ENCODE measurements at places on chromosomes 7 and 10. TPM values are rescaled to one million over a fixed set of nuclear protein-coding genes. Genes with fewer than 3 reads are reported as not detected.

DNA sequence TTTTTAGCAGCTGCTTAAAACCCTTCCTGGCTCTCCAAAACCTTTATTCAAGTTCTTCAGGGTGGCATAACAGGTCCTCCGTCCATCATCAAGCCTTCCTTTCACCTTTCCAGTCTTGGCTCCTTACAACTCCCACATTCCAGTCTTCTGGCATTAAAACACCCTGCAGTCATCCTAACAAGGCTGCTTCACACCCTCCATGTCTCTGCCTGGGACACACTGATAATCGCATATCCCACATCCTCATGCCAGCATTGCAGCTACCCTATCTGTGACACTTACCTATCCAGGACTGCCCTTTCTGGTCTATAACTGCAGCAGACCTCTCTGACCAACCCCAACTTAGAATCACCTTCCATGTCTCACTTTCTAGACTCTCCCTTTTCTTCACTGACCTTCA, 2.6 kb upstream of the TLL2 start:
- DNase-seq: no peak

DNA sequence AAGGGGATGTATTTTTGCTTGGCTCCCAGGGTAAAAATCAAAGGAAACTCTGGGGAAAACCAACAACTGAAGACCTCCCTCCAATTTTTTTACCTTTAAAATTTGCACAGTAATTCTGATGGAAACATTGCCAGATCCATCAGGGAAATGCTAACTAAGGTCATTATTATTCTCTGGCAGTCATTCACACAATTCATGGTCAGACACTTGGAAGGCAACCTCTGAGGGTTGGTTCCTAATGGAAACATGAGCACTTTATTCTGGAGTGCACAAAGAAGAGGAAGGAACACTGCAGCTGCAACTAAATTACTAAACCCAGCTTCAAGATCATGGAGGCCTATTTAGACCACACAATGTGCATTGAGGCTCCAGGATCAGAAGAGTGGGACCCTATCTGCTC, 34.2 kb downstream of the SRI start:
- DNase-seq: no peak

DNA sequence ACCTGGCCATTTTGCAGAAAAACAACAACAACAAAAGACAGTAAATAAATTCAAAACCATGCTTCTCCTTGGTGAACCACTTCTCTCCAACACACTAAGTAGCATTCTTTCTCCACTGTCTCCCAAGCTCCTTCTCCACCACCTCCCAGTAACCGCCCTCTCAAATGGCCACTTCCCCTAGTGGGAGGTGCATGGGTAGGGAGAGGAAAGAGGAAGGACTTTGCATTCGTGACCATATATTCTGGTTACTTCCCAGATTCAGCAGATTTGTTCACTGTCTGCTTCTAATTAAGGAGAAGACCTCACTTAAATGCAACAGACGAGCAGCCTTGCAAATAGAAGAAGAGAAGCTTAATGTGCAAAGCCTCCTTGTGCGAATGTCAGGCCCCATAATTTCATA, 166.8 kb downstream of the SORCS1 start:
- no peak for DNase-seq

DNA sequence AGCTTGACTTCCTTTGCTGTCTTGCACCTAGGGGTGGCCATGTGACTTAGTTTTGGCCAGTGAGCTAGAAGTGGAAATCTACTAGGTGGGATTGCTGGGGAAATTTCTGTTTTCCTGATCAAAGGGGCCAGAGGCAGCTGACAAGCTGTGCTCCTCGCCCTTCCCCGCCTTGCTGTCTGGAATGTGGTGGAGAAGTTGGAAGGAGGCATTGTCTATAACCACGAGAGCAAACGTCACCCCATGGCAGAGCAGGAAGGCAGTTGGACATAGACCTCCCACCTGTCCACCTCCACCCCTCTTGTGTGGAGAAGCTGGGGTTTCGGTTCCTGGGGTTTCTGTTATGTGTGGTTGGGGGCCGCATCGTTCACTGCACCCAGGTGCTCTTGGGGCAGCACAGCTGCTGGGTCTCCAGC, 7.3 kb downstream of the SFRP5 start:
- no peak for DNase-seq

DNA sequence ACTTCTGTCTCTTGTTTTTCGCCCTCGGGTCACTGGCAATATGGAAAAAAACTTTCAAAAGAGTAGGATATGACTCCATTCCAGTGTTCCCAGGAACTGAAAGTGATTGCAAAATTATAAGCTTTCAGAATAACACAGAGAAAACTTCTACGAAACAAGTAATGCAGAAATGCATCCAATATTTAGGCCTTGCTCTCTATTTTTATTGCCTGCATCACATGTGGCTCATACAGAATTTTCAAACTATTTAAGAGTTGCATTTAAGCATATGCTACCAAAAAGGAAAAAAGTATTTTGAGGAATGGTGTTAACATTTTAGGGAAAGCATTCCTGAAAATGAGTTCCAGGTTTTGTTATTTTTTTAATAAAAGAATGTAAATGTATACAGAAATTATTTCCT, 228.0 kb downstream of the CACNB2 start:
- DNase-seq: no peak

- DNase-seq: no peak
Observed at GRCh38 chr7:34747867-34748727, 90.1 kb downstream of the NPSR1 start.

- DNase-seq: no peak
Observed at GRCh38 chr7:38679419-38679818, 48.2 kb upstream of the AMPH start.

GRCh38 chr10:7015457-7015856, 395.4 kb downstream of the SFMBT2 start:
- DNase-seq: no peak

DNA sequence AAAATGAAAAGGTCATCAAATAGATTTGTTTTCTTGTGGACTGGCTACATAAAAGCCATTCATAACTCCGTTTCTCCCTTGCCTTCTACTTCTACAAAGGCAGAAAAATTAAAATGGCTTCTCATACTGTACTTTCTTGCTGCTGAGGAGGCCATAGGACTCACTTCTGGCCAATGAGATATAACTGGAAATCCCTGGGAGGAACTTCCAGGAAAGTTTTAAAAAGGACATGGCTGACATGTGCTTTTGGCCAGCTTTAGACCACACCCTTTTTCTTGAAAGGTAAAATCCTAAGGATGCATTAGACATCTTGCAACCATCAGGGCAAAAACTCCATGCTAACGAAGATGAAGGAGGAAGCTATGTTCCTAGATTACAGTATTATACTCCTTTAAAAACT, 58.5 kb downstream of the PDZD8 start:
- no peak for DNase-seq

- DNase-seq: peak; percentile 97
Observed at GRCh38 chr10:110918643-110919348, at the start of gene BBIP1. Gene BBIP1 (minus strand): TSS chr10:110919180. CDS start chr10:110918157, 1,023 bp downstream.

GRCh38 chr10:57353403-57354003, 914.2 kb downstream of the IPMK start:
- DNase-seq: no peak

DNA sequence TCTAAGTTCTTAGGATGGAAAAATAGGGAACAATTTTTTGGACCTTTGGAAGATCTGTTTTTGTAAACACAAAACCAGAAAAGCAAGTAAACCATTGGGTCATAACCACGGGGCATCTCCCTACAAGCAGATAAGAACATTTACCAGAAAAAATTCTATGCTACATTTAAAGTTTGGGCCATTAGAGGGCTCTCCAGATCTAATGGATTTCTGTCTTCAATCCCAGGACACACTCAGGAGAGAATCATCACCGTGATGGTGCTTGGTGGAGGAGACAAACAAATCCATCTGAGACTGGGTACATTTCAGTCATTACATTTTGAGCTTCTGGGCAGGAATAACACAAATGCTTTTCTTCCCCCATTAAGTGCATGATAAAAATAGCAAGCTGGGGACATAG, 178.4 kb upstream of the TARP start:
- DNase-seq: no peak

DNA sequence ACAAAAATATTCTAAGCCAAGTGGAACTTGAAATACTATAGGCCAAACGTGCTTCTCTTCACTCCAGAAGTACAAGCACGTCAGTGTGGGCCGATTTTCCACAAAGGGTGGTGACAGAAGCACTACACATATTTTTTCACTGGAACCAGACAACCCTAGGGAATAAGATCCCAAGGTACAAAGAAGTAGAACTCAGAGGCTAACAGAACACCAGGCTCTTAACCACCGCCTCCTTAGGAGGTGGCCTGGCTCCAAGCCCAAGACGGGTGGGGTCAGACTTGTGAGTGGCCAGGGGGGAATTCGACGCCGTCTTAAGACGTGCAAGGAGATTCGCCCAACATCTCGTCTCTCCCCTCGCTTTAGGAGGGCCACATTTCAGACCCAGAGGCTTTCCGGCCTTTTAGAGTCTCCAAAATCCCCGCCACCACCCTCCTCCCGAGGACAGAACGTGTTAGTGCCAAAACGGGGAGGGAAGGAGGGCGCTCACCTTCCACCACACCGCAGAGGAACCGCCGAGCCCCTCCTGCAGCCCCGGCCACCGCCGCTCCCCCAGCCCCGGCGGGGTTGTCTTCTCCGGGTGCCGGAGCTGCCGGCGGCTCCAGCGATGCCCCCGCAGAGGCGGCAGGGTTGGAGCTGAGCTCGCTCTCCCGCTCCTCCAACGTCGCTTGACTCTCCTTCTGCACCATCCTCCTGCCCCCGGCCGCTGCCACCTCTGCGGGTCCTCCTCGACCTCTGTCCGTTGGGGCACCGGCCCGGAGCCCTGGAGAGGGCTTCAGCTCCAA, 716 bp downstream of the OGA start:
- DNase-seq: peak; percentile 81

DNA sequence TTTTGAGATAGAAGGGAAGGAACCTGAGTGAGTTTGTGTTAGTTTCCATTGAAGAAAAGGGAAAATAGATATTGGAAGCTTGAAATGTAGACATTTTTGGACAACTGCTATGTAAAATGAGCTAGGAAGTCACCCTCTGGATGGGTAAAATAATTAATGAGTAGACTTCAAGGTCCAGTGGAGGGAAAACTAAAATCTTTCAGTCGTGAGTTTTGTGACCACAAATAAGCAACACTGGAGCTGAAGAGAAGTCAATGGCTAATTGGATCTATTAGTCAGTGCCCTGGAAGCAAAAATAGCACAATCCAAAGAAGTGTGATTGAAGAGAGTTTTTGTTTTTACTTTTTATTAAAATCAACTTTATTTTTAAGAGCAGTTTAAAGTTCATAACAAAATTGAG, 123.4 kb downstream of the MYO3A start:
- no peak for DNase-seq

DNA sequence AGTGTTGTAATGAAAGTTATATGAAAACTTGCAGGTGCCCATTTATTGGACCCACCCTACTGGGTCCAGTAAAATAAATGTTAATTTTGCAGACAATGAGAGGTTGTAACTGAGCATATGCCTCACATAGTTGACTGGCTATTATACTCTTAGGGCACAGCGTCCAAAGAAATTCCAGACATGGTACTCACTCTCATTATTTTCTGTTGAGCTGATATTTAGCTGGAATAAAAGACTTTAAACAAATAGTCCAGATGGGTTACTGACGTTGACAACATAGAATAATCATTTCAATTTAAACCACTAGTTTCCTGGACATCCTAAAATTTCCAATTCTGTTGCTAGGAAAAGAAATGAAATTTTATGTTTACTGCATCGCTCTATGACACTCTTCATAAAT, 174.5 kb downstream of the ZNF365 start:
- no peak for DNase-seq

DNA sequence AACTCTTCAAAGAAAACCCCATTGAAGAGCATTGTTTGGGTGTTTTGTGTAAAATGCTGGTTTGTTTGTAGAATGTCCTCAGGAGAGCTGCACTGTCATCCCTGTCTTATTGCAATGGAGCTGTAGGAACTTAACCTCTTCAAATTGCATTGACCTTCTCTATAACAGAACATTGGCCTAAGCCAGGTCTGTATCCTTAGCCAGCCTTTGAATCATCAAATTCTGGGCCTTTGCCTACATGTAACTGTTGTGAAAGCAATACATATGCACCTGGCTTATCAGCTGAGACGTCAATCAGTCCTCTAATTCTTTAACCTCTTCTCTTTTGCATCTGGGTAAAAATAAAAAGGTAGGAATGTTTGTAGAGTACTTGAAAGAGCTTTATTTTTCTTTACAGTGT, 196.0 kb downstream of the CSTF2T start:
- DNase-seq: no peak

DNA sequence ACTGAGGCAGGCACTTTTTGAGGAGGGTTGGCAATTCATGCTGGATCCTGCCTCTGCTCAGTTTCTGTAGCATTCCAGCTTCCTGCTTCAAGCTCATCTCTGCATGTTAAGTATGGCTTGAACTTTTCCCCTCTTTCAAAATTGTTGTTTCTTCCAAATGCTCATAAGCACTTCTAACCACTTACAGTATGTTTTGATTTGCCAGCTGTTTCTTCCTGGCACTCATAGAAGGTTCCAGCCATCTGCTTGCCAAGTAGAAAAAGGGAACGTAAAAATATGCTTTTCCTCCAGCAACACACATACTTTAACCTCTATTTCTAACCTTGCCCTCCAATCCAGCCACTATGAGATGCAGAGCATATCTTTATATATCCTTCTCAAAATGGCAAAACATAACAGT, 692.6 kb upstream of the COBL start:
- DNase-seq: no peak

GRCh38 chr7:28237363-28237762, 56.8 kb upstream of the JAZF1 start:
- DNase-seq: no peak

DNA sequence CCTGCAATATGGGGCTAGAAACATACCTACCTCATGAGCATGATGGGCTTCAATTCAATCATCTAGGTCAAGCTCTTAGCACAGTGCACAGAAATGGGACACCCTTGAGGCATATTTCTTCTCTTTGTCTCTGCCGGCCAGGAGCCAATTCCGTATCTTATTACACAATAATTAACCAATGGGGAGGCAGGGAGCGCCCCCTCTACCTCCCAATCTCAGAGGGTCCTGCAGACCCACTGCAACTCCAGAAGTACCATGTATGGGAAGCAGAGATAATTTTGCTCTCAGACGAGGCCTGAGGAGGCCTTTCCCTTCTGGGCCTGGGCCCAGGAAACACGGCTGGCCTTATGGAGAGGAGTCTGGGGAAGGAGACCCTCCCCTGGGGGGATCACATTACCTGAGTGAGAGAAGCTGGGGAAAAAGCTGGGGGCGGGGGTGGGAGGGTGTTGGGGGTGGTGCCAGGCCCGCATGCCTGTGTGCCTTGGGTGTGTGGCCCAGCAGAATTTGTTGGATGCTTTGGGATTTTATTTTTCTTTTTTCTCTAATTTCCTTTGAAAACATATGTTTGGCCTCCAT, 155.5 kb downstream of the UBE2H start:
- DNase-seq: no peak

- no peak for DNase-seq
Observed at GRCh38 chr10:86668297-86669165, at the start of gene LDB3. Gene LDB3 (plus strand): TSS chr10:86668511. CDS start chr10:86668692, 181 bp downstream.

GRCh38 chr10:51530541-51530940, 168.9 kb downstream of the CSTF2T start:
- DNase-seq: no peak

The TWIST1 gene
- polyA plus RNA-seq: 7.5 TPM

The KCNH2 gene
- polyA plus RNA-seq: 15.4 TPM

The EIF3B gene
- 139 TPM for polyA plus RNA-seq

The CALML5 gene
- not detected for polyA plus RNA-seq

The CRHR2 gene
- 0.06 TPM for polyA plus RNA-seq

The FANK1 gene
- polyA plus RNA-seq: 8.0 TPM

The PRF1 gene
- 0.33 TPM for polyA plus RNA-seq

The ADIRF gene
- polyA plus RNA-seq: 20.8 TPM

The FAM241B gene
- polyA plus RNA-seq: 10.4 TPM

The ASIC3 gene
- 1.4 TPM for polyA plus RNA-seq

All from left renal cortex interstitium (tissue), 4 donors.